GM12891 (cell line): ENCODE measurements at places on chromosomes 7 and 10.

- DNase-seq: no peak
Measured at GRCh38 chr7:28114056-28114455, 66.5 kb downstream of the JAZF1 start.

- DNase-seq: no peak
Measured at GRCh38 chr10:86857128-86857721, 100.2 kb downstream of the MMRN2 start.

- DNase-seq: no peak
Measured at GRCh38 chr7:92964141-92964540, 127.8 kb upstream of the CDK6 start.

- no peak for DNase-seq
Measured at GRCh38 chr7:73702226-73702625, 17.2 kb downstream of the STX1A start.

DNA sequence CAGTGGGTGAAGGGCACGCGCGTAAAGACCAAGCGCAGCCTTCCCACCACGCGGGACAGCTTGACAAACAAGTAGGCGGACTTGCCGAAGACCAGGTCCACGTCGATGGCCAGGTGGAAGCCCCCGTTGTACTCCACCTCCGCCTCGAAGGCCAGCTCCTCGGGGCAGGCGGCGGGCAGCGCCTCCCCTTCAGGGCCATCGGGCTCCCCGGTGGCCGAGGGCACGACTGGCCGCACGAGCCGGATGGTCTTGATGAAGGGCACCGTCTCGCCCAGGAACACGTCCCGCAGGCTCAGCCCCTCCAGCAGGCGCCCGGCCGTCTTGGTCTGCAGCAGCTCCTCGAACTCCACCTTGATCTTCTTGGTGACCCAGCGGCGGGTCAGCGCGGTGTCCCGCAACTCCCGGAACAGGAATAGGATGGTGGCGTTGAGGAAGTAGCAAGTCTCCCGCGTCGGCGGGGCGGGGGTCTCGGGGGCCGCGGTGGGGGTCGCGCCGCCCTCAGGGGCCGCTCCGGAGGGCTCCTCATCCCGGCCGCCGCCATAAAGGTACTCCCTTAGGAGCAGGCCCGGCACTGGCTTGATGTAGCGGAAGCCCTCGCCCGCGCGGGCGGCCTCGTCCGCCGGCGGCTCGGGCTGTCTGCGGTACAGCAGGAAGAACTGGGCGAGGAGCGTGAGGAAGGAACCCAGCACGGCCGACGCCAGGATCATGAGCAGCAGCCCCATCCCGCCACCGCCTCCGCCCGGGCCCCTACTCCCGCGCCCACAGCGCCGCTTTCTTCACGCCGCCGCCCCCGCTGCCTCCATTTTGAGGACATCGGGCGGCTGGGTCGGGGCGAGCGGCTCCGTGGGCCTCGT is 507 bp downstream of the PDZD8 start:
- peak; percentile 40 for DNase-seq

DNA sequence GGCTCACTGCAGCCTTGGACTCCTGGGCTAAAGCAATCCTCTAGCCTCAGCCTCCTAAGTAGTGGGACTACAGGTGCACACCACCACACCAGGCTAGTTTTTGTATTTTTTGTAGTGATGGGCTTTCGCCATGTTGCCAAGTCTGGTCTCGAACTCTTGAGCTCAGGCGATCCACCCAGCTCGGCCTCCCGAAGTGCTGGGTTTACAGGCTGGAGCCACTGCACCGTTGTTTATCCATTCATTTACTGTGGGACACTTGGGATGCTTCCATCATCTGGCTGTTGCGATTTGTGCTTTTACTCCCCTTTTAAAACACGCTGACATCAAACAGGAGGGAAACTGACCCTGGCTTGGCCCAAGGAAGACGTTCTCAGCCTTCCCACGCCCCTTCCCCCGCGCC is 30.5 kb upstream of the SMARCD3 start:
- DNase-seq: no peak

DNA sequence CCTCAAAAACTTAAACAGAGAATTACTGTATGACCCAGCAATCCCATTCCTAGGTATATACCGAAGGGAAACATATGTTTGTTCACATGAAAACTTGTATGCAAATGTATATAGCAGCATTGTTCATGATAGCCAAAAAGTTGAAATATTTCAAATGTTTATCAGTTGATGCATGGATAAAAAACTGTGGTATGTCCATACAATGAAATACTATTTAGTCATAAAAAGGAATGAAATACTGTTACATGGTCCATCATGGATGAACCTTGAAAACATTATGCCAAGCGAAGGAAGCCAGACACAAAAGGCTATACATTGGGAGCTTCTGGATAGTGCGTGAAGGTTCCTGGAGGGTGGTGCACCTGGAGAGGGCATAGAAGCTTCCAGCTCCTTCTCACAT is 11.0 kb upstream of the TRA2A start:
- DNase-seq: no peak

GRCh38 chr7:30226614-30227268 is 57.7 kb upstream of the ZNRF2 start:
- no peak for DNase-seq

DNA sequence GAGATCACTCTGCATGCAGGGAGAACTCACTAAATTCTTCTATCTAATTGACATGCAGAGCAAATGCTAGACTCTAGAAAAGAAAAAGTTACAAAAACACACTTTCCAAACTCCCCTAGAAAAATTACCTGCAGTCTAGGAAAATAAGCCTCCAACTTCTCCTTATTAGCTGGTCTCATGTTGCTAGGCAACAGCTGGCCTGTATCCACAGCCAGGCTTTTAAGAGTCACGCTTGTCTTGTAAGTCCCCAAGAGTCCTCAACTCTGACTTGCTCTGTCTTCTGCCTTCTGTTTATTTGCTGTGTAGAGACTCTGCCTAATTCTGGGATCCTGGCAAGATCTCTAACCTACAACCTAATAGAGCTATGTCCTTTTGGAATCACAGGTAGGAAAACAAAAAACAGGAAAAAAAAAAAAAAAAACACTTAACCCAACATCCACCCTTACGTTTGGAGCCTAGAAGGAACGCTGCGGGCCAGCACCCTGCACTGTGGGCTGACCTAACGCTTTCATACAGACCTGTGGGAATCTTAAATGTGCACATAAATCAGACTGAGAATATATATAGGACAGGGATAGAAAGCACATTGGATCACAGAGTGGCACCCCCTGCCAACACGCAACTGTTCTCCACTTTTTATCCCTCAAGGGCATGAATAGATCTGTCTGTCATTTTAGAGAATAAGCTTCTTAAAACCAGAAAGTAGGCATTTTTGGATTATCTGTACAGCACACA is 117.0 kb upstream of the PTPRZ1 start:
- DNase-seq: no peak

DNA sequence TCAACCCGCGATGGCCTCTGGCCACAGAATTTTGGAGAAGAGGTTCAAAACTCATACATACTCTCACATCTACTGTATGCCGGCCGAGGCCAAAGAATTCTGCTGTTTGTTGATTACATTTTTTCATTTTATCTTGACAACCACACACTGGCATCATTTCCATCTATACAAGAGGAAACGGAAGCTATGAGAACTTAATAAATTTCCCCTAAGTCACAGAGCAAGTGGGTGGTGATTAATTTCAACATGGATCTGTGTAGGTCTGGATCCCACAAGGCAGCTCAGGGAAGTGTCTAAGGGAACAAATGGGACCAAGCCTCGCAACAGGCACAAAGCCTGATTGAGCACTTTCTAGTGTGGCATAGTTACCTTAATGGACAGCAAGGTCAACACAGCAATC is 18.0 kb downstream of the ELMO1 start:
- no peak for DNase-seq

- no peak for DNase-seq
Measured at GRCh38 chr7:110470420-110470819, 620.5 kb upstream of the LRRN3 start.

DNA sequence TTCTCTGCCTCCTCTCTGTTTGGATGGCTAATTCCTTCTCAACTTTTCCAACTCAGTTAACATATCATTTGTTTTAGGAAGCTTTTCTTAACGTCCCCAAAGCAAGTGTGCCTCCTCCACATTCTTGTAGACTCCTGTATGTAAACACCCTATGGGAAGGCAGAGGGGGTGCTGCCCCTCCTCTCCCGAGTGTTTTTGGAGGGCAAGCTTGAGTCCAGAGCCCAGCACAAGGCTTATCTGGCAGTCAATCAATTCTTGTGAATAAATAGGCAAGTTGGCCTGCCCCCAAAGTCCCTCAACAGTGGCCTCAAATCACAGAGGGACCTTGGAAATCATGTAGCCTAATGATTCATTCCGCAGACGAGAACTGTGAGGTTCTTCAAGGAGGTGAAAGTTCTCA is 305.6 kb downstream of the RPS24 start:
- no peak for DNase-seq

DNA sequence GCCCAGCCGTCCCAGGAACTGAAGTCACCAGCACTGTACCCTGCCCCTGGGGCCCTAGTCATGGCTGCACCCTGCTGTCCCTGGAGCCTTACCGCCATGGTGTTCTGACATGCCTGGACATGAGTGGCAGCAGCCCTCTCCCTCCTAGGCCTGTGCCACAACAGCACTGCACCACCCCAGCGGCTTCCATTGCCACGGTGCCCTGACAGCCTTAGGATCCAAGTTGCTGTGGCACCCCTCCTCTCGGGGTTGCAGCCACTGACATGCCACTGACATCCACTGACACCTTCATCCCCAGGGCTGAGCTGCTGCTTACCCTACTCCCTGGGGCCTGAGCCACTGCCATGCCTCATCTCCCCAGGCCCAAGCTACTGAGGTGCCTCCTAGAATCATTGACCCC is 39.6 kb upstream of the SHH start:
- no peak for DNase-seq

GRCh38 chr7:113878394-113878992 is 40.3 kb downstream of the PPP1R3A start:
- DNase-seq: no peak
